ENCODE measurements at places on chromosomes 11 and 22. TPM values are rescaled to one million over a fixed set of nuclear protein-coding genes. Genes with fewer than 3 reads are reported as not detected.

Gene SLC25A18
- total RNA-seq = 2.5 TPM

Gene PVALB
- total RNA-seq = not detected

Gene INS
- not detected for total RNA-seq

Gene PLA2G3
- 1.1 TPM for total RNA-seq

Gene MAJIN
- not detected for total RNA-seq

Gene DEUP1
- total RNA-seq = not detected

Gene CLMP
- total RNA-seq = 64.6 TPM

Gene FXYD2
- total RNA-seq = not detected

Gene POU2AF3
- not detected for total RNA-seq

Gene SYT9
- 0.18 TPM for total RNA-seq

Gene IGLL1
- not detected for total RNA-seq

Gene USP28
- total RNA-seq = 19.3 TPM

Gene OR5T1
- total RNA-seq = not detected

Gene RBMXL2
- total RNA-seq = not detected

Gene GLB1L2
- 0.29 TPM for total RNA-seq

Gene NCF4
- not detected for total RNA-seq
